ENCODE measurements at places on chromosomes 4 and X.

GRCh38 chrX:12867685-12868084 lies 813 bp downstream of the TLR7 start:
- H3K27ac ChIP-seq = peak overlapping the region; percentile 80
- no peak for DNase-seq
- no peaks in the 10 kb centered on the region for H3K27me3 ChIP-seq
- H3K4me3 ChIP-seq = peak overlapping the region; percentile 43
- H3K36me3 ChIP-seq = peaks cover 13% of the 10 kb centered on the region

GRCh38 chr4:138003248-138003647 lies 238.9 kb downstream of the SLC7A11 start:
- no peaks in the 10 kb centered on the region for H3K27me3 ChIP-seq

DNA sequence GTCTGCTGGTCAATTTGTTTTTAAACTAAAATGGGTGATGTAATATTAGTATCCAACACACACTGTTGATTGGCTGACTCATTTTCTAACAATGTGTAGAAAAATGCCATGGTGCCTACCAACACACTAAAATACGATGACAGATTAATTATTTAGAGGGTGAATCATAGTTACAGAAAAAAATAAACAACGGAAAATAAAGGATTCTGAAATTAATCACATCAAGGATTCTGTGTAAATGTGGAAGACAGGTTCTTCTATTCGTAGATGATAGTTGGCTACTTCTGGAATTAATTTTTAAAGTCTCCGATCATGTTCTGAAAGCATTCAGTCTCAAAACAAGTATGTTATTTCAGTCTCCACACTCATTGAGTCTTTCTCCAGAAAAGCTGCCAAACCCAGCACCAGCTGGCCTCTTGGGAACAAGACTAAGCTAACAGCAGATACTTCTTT lies 8.2 kb upstream of the IQCM start:
- no peak overlapping the region for H3K27ac ChIP-seq
- no peaks in the 10 kb centered on the region for H3K36me3 ChIP-seq
- DNase-seq = no peak
- H3K4me3 ChIP-seq = no peak overlapping the region

DNA sequence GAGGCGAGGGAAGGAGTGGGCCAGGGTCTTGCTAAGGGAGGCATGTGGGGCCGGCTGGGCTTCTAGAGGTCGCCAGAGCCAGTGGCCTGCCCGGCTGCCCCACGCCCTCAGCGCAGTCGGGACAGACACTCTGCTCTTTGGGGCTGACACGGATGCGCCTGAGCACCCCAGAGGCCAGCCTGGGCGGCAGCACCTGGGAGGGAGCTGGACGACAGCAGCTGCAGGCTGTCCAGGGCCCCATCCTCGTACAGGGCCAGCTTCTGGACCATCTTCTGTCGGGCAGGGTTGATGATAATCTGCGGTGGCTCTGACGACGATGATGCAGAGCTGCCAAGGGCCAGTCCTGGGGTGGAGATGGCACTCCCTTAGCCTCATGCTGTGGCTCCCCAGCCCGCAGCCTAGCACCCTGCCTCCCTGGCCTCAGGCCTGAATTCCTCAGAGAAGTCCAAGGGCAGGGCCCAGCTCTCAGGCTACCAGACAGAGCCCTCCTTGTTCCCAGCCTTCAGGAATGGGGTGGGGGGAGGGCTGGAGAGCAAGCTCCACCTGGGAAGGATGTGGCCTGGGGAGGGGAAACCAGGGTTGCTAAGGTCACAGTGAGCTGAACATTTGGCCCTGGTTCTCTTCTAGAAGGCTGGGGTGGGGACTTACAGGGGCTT lies 7.2 kb downstream of the IRAK1 start:
- H3K4me1 ChIP-seq = peaks cover 27% of the 10 kb centered on the region
- H3K27ac ChIP-seq = no peak overlapping the region
- H3K27me3 ChIP-seq = no peaks in the 10 kb centered on the region
- DNase-seq = no peak
- no peak overlapping the region for H3K4me3 ChIP-seq
- peaks cover 44% of the 10 kb centered on the region for H3K36me3 ChIP-seq

GRCh38 chr4:178242655-178243054 lies 800.4 kb upstream of the AGA start:
- no peak overlapping the region for H3K4me3 ChIP-seq
- no peaks in the 10 kb centered on the region for H3K4me1 ChIP-seq
- no peaks in the 10 kb centered on the region for H3K27me3 ChIP-seq
- no peaks in the 10 kb centered on the region for H3K36me3 ChIP-seq

DNA sequence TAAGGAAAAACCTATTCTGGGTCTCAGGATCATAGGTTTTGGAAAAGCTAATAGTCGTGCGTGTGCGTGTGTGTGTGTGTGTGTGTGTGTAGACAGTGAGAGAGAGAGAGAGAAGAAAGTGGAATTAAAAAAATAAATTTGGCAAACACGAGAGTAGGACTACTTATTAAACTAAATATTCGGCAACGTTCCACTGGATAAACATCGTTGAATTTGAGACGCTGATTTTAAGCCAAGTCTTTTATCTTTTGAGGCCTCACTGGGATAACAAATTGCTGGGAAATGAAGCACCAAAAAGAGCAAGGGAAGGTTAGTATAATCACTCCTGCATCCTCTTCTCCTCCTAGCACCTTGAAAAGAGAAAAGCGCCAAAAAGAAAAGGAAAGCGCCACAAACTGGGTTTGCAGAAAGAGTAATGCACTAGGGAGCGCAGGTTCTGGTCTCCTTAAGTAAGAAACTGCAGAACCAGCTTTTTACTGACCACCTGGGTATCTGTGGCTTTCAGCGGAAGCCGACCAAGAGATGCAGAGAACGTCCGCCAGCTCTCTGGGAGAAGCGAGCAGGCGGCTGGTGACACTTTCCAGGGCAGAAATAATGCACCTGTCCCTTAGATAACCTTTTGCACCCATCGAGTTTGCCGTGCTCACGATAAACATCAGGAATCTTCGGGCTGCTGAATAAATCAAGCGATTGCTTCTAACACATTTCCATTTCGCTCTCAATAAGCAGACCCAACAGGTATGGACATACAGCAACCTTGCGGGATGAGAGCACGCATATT lies 3.4 kb downstream of the ATOH1 start:
- no peak overlapping the region for H3K27ac ChIP-seq
- peaks cover 16% of the 10 kb centered on the region for H3K4me1 ChIP-seq
- H3K4me3 ChIP-seq = no peak overlapping the region
- H3K27me3 ChIP-seq = no peaks in the 10 kb centered on the region

GRCh38 chr4:113576947-113577678 lies 184.4 kb downstream of the CAMK2D start:
- no peak overlapping the region for H3K4me3 ChIP-seq
- no peaks in the 10 kb centered on the region for H3K36me3 ChIP-seq
- no peaks in the 10 kb centered on the region for H3K27me3 ChIP-seq
- peaks cover 44% of the 10 kb centered on the region for H3K4me1 ChIP-seq
- DNase-seq = no peak

GRCh38 chr4:127656047-127656680 lies 23.4 kb downstream of the INTU start:
- H3K4me3 ChIP-seq = no peak overlapping the region
- no peak overlapping the region for H3K27ac ChIP-seq
- no peak for DNase-seq

GRCh38 chrX:16711893-16712547 lies 449 bp downstream of the CTPS2 start:
- H3K27ac ChIP-seq = peak overlapping the region; percentile 57
- peak overlapping the region; percentile 60 for H3K4me3 ChIP-seq
- DNase-seq = peak; percentile 35
- H3K4me1 ChIP-seq = peaks cover 12% of the 10 kb centered on the region

GRCh38 chr4:159045321-159045720 lies 57.6 kb upstream of the RAPGEF2 start:
- H3K4me3 ChIP-seq = no peak overlapping the region
- H3K27me3 ChIP-seq = no peaks in the 10 kb centered on the region
- no peaks in the 10 kb centered on the region for H3K4me1 ChIP-seq

DNA sequence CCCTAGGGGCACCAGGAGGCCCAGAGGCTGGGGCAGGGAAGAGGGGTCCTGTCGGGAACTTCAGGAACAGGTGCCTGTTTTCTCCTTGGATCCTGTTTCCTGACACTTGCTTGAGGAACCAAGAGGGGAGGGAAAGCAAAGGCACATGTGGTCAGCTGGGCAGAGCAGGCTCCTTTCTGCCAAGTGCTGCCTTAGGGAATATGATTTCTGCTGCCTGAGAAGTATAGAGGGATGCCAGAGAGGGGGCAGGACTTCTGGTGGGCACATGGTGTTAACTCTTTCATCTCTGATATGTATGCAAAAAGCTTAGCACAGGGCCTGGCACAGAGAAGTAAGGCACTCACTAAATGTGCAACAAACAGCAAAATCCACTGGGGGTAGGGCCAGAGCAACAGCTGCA lies 51.2 kb upstream of the PJA1 start:
- no peaks in the 10 kb centered on the region for H3K27me3 ChIP-seq
- no peak overlapping the region for H3K27ac ChIP-seq
- no peak for DNase-seq
- H3K4me3 ChIP-seq = no peak overlapping the region

DNA sequence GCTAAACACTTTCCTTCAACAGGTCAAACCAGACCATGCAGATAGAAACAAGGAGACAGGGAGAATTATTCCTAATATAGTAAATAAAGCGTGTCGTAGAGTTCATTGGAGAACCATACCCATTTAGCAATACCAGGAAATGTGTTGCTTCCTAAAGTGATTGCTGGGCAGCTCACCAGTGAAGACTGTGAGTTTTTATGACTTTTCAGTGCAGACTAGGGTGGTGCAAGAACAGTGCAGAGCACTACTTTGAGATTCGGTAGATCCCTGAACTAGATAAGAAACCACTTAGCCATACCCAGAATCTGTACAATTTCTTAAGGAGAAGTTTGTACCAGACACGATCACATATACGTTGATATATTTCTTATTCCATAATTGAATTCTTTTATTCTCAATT lies 87.4 kb downstream of the EMCN start:
- H3K27ac ChIP-seq = no peak overlapping the region
- DNase-seq = no peak
- no peak overlapping the region for H3K4me3 ChIP-seq
- no peaks in the 10 kb centered on the region for H3K4me1 ChIP-seq
- no peaks in the 10 kb centered on the region for H3K36me3 ChIP-seq
- H3K27me3 ChIP-seq = no peaks in the 10 kb centered on the region

GRCh38 chr4:8314691-8315255 lies 45.2 kb downstream of the HTRA3 start:
- no peaks in the 10 kb centered on the region for H3K36me3 ChIP-seq
- no peak overlapping the region for H3K27ac ChIP-seq
- no peak overlapping the region for H3K4me3 ChIP-seq
- no peak for DNase-seq
- H3K4me1 ChIP-seq = no peaks in the 10 kb centered on the region
- no peaks in the 10 kb centered on the region for H3K27me3 ChIP-seq

- no peak overlapping the region for H3K27ac ChIP-seq
- no peaks in the 10 kb centered on the region for H3K27me3 ChIP-seq
- no peaks in the 10 kb centered on the region for H3K4me1 ChIP-seq
- no peak overlapping the region for H3K4me3 ChIP-seq
- no peaks in the 10 kb centered on the region for H3K36me3 ChIP-seq
Observed at GRCh38 chr4:149158817-149159216, 656.8 kb downstream of the IQCM start.

DNA sequence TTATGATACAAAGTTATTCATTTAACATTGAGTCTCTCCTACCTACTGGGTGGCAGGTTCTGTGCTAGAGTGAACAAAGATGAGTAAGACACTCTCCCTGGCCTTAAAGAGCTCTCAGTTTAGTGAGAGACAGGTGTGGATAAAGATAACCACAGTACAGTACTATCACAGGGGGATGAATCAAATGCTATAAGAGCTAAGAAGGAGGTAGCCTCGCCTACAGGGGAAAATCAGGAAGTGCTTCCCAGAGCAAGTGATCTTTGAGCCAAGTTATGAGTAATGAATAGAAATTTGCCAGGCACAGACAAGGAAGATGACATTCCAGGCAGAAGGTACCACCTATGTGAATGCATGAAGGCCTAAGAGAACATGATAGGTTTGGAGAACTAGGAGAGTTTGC lies 3.4 kb upstream of the IGBP1 start:
- no peak overlapping the region for H3K27ac ChIP-seq
- H3K27me3 ChIP-seq = no peaks in the 10 kb centered on the region
- no peak for DNase-seq
- H3K36me3 ChIP-seq = no peaks in the 10 kb centered on the region
- no peak overlapping the region for H3K4me3 ChIP-seq

GRCh38 chr4:54877006-54877405 lies 219.2 kb downstream of the KIT start:
- no peak overlapping the region for H3K4me3 ChIP-seq
- no peaks in the 10 kb centered on the region for H3K4me1 ChIP-seq
- DNase-seq = no peak
- no peaks in the 10 kb centered on the region for H3K36me3 ChIP-seq

GRCh38 chr4:8331575-8331955 lies 62.0 kb downstream of the HTRA3 start:
- no peaks in the 10 kb centered on the region for H3K36me3 ChIP-seq
- H3K4me3 ChIP-seq = no peak overlapping the region
- H3K4me1 ChIP-seq = no peaks in the 10 kb centered on the region
- DNase-seq = no peak

DNA sequence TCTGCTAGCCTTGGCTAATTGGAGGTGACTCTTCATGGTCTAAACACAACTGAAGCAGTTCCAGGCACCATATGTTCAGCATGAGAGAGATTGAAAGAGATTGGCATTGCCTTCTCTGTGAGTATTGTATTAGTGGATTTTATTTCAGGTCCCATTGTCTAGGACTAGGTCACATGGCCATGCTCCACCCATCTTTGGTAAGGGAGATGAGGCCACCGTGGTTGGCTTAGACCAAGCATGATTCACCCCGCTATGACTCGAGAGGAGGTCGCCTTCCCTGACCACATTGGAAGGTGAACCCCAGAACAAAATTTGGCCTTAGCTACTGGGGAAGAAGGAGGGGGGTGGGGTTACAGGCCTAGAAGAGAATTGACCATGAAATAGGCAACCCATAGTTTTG lies 109.9 kb upstream of the BCOR start:
- no peak overlapping the region for H3K4me3 ChIP-seq
- H3K36me3 ChIP-seq = no peaks in the 10 kb centered on the region
- H3K4me1 ChIP-seq = peaks cover 19% of the 10 kb centered on the region
- no peak for DNase-seq
- no peak overlapping the region for H3K27ac ChIP-seq
- H3K27me3 ChIP-seq = no peaks in the 10 kb centered on the region

GRCh38 chr4:163697121-163697520 lies 202.6 kb downstream of the TMA16 start:
- no peak overlapping the region for H3K4me3 ChIP-seq
- no peaks in the 10 kb centered on the region for H3K36me3 ChIP-seq

GRCh38 chr4:953574-953915 lies 19.8 kb downstream of the DGKQ start:
- no peak overlapping the region for H3K4me3 ChIP-seq
- no peak for DNase-seq
- no peaks in the 10 kb centered on the region for H3K36me3 ChIP-seq
- no peak overlapping the region for H3K27ac ChIP-seq

- no peak overlapping the region for H3K27ac ChIP-seq
- DNase-seq = no peak
- H3K4me1 ChIP-seq = peaks cover 5% of the 10 kb centered on the region
- H3K27me3 ChIP-seq = no peaks in the 10 kb centered on the region
Observed at GRCh38 chr4:153260553-153261300, 56.5 kb downstream of the TRIM2 start.

- DNase-seq = no peak
- no peak overlapping the region for H3K27ac ChIP-seq
- H3K4me1 ChIP-seq = no peaks in the 10 kb centered on the region
- H3K27me3 ChIP-seq = no peaks in the 10 kb centered on the region
Observed at GRCh38 chr4:24395937-24396336, 188.4 kb downstream of the DHX15 start.

- no peak overlapping the region for H3K4me3 ChIP-seq
- no peaks in the 10 kb centered on the region for H3K4me1 ChIP-seq
Observed at GRCh38 chr4:128320656-128321055, 33.0 kb upstream of the PGRMC2 start.
